ENCODE measurements at places on chromosomes 7 and 10.

- no peak for DNase-seq
- H3K4me1 ChIP-seq: no peaks in the 10 kb centered on the region
- H3K27me3 ChIP-seq: no peaks in the 10 kb centered on the region
- no peak overlapping the region for H3K4me3 ChIP-seq
- H3K27ac ChIP-seq: no peak overlapping the region
These were observed 160.8 kb downstream of the ZNF438 start for GRCh38 chr10:30870896-30871295.

DNA sequence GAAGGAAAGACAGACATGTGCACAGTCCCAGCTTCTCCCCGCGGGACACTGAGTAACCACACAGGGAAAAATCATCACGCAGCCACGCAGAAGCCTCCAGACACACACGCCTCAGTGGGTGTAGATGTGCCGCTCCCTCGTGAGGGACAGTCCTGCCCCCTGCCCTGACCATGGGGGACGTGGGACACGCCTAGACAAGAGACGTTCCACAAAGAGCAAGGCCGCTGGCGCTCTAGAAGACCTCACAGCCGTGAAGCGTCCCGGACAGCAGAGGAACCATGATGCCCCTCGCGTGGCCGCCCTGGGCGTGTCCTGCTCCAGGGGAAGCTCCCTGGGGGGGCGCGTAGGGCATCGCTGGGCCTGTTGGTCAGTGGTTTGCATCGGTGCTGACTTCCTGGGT is 210.8 kb downstream of the DNAJB6 start:
- no peaks in the 10 kb centered on the region for H3K27me3 ChIP-seq
- H3K4me3 ChIP-seq: no peak overlapping the region
- DNase-seq: no peak

DNA sequence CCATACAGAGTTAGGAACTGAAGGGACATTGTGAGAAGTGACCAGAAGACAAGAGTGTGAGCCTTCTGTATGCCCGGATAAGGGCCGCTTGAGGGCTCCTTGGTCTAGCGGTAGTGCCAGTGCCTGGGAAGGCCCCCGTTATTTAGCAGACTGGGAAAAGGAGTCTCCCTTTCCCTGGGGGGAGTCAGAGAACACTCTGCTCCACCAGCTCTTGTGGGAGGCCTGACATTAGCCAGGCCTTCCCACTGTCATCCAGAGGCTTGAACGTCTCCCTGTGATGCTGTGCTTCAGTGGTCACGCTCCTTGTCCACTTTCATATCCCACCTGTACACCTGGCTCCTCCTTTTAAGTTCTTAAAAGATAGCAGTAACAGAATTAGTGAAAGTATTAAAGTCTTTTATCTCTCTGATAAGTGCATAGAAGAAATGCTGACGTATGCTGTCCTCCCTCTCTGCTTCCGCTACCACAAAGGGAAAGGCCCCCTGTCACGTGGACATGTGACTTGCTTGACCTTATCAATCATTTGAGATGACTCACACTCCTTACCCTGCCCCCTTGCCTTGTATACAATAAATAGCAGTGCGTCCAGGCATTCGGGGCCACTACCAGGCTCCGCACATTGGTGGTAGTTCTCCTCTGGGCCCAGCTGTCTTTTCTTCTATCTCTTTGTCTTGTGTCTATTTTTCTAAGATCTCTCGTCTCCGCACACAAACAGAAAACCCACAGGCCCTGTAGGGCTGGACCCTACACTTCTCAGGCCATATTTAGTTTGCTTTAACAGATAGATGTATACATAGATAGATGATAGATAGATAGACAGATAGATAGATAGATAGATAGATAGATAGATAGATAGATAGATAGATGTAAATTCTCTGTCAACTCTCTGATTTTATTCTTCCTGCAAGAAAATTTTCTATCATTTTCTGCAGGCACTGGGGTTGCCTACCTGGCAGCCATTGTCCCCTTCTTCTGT is 131.5 kb upstream of the JCAD start:
- no peaks in the 10 kb centered on the region for H3K36me3 ChIP-seq
- no peaks in the 10 kb centered on the region for H3K27me3 ChIP-seq
- no peaks in the 10 kb centered on the region for H3K4me1 ChIP-seq

- DNase-seq: no peak
- H3K27ac ChIP-seq: no peak overlapping the region
- H3K4me3 ChIP-seq: no peak overlapping the region
These were observed 48.7 kb downstream of the SIRT1 start for GRCh38 chr10:67933199-67933598.

DNA sequence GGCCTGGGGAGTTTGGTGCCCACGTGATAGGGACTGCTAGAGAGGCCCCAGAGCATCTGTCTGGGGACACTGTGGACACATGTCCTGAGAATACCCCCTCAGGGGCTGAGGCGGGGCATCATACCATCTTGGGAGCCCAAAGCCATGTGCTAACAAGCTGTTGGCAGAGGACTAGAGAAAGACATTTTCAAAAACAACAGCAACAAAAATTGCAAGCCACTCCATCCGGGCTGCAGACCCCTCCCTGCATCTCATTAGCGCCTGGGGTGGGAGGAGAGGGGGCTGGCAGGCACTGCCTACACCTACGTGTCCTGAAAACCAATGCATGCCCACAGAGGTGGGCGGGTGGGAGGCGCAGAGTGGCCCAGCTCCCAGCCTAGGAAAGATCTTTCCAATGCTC is 507.4 kb upstream of the PODXL start:
- H3K4me3 ChIP-seq: no peak overlapping the region
- 0 out of 2 replicates have a peak, but pooled peaks cover 1% of the 10 kb centered on the region for H3K4me1 ChIP-seq
- H3K36me3 ChIP-seq: no peaks in the 10 kb centered on the region
- H3K27me3 ChIP-seq: no peaks in the 10 kb centered on the region
- no peak overlapping the region for H3K27ac ChIP-seq

- peaks cover 5% of the 10 kb centered on the region for H3K4me1 ChIP-seq
- no peak overlapping the region for H3K27ac ChIP-seq
- H3K36me3 ChIP-seq: 0 out of 2 replicates have a peak, but pooled peaks cover 9% of the 10 kb centered on the region
- H3K27me3 ChIP-seq: no peaks in the 10 kb centered on the region
- no peak for DNase-seq
- no peak overlapping the region for H3K4me3 ChIP-seq
These were observed 33.5 kb downstream of the WDR86 start for GRCh38 chr7:151376218-151376902.

GRCh38 chr10:122062831-122063674 is 74.1 kb downstream of the TACC2 start:
- H3K4me3 ChIP-seq: no peak overlapping the region
- no peak for DNase-seq
- no peak overlapping the region for H3K27ac ChIP-seq
- no peaks in the 10 kb centered on the region for H3K36me3 ChIP-seq

DNA sequence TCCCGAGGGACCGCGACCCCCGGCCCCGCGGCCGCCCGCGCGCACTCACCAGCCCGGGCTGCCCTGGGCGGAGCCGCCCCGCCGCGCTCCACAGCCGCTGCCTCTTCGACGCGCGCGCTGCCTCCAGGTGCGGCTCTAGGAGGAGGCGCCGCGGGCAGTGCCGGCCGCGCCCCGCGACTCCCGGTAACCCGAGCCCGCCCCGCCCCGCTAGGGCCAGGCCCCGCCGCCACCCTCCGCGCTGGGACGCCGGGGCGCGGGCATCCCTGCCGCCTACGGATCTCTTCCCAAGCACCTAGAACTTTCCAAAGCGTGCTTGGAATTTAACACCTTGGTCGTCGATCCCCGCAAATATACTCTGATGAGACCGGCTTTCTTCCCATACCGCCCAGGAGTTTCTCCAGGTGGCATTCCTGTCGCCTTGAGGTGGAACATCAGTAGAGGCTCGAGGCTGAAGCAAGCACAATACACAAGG is at the start of gene SLC26A5:
TSS of gene SLC26A5 (minus strand) at position 159 of the 472 bp plus-strand sequence. CDS start 24,693 bp downstream, outside the sequence.
- H3K27me3 ChIP-seq: peaks cover 4% of the 10 kb centered on the region
- no peak within 1 kb of the TSS for H3K27ac ChIP-seq
- no peaks in the 10 kb centered on the region for H3K36me3 ChIP-seq
- peak within 1 kb of the TSS; percentile 25 for H3K4me3 ChIP-seq

GRCh38 chr7:27179503-27180430 is 5.3 kb downstream of the HOXA11 start:
- no peak overlapping the region for H3K4me3 ChIP-seq
- peaks cover 1% of the 10 kb centered on the region for H3K4me1 ChIP-seq
- no peaks in the 10 kb centered on the region for H3K36me3 ChIP-seq
- peaks cover 97% of the 10 kb centered on the region for H3K27me3 ChIP-seq
- H3K27ac ChIP-seq: no peak overlapping the region

DNA sequence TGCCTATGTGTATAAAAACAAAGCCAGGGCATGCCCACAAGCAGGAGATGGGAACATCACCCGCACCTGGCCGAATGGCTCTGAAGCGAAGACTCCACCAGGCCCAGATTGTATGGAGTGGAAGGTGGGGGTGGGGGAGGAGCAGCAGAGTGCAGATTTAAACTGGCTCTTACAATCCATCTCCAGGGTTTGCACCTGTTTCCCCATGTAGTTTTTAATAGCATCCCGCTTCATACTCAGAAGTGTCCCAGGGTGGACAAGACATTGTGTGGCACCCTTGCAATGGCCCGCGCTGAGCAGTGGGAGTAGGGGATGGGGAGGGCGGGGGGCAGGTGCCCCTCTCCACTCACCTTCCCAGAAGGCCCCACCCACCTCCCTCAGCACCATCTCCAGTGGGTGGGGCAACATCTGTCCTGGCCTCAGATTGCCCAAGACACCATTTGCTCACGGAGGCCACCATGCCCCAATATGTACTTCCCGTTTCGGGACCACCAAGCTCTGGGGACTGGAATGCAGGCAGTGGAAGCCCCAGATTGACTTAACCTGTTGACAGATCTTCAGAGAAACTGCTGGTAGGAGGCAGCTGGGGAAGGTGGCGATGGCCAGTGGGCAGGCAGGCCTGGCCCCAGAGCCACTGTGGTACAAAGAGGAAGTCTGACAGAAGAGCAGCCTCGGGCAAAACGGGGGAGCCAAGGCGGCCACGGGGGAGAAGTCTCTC is 23.0 kb downstream of the VSIR start:
- peaks cover 4% of the 10 kb centered on the region for H3K4me1 ChIP-seq
- H3K27me3 ChIP-seq: no peaks in the 10 kb centered on the region
- no peak overlapping the region for H3K4me3 ChIP-seq
- H3K27ac ChIP-seq: no peak overlapping the region
- H3K36me3 ChIP-seq: no peaks in the 10 kb centered on the region

GRCh38 chr10:92239600-92240288 is 51.1 kb downstream of the CPEB3 start:
- peaks cover 17% of the 10 kb centered on the region for H3K27me3 ChIP-seq
- H3K36me3 ChIP-seq: no peaks in the 10 kb centered on the region
- DNase-seq: no peak

DNA sequence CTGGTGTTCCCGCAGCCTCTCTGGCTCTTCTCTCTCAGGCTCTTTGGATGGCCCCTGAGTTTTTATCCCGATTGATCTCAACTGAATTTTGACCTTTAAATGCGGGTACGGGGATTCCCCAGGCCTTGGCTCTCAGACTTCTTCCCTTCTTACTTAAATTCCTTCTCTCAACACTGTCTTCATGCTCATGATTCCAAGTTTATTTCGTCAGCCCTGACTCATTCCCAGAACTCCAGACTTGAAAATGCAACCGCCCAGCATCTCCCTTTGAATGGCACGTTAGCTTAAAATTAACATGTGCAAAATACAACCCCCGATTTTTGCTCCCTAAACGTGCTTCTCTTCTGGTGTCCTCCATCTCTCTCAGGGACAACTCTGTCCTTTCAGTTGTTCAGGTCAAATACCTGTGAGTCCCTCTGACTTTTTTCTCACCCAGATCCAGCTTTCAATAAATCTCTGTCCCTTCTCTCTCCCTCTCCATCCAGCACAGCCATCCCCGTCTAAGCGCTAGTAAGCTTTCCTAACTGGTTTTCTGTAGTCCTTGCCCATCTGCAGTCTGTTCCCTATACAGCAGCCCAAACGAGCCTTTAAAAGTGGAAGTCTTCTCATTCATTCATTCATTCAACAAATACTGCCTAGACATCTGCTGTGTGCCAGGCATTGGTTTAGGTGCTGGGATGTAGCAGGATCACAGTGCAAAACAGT is 7.1 kb downstream of the HECW1 start:
- no peaks in the 10 kb centered on the region for H3K27me3 ChIP-seq
- DNase-seq: no peak
- no peaks in the 10 kb centered on the region for H3K36me3 ChIP-seq
- H3K4me1 ChIP-seq: peaks cover 5% of the 10 kb centered on the region
- H3K27ac ChIP-seq: no peak overlapping the region
- no peak overlapping the region for H3K4me3 ChIP-seq

DNA sequence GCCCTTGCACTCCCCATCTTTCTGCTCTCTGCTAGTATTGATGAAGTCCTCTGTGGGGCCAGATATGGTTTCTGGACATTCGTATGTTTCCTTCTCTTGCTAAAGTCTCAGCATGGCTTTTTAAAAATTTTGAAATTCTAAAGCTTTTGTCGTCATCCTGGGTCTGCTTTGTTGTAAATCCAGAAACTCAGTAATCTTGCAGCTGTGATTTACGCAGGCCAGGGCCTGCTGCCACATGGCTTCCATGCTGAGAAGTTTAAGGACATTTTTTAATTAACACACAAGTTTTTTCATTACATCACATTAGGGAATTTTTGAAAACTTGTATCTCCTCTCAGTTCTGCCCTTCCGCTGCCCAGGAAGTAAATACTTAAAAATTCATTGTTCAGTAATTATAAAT is 686.1 kb upstream of the IGFBP3 start:
- no peaks in the 10 kb centered on the region for H3K36me3 ChIP-seq
- no peaks in the 10 kb centered on the region for H3K4me1 ChIP-seq
- no peak for DNase-seq
- no peak overlapping the region for H3K27ac ChIP-seq
- H3K4me3 ChIP-seq: no peak overlapping the region

DNA sequence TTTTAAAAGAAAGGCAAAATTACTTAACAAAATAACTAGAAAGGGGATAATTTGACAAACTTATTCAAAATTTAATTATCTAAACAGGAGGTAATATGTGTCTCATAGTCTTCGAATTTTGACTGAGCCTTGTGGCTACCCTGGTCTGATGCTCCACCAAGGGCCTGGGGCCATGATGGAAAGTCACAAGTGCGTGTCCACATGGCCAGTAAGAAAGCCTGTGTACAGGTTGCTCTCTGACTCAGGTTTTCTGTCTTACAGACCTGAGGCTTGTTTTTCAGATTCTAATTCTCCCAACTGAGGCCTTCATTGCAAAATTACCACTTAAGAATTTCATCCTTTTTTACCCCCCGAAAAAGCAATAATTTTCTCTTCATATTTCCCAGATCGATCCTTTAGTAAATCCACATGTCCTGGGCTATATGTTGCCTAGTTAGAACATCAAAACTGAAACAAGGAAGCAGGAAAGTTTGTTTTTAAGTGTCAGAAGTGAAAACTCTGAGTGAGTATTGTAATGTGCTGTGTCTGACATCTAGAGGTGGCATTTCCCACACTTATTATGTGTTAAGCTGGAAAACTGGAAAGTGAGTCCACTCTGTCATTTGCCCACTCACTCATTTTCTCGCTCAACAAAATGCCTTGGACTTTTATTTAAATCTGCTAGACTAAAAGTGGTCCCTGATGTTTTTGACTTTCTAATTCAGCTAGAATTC is 10.0 kb downstream of the CYP3A43 start:
- no peaks in the 10 kb centered on the region for H3K36me3 ChIP-seq
- no peaks in the 10 kb centered on the region for H3K27me3 ChIP-seq
- DNase-seq: no peak
- no peaks in the 10 kb centered on the region for H3K4me1 ChIP-seq
- H3K4me3 ChIP-seq: no peak overlapping the region

GRCh38 chr10:26365681-26366358 is 72.3 kb upstream of the APBB1IP start:
- H3K27ac ChIP-seq: no peak overlapping the region
- H3K27me3 ChIP-seq: no peaks in the 10 kb centered on the region
- H3K4me3 ChIP-seq: no peak overlapping the region
- no peaks in the 10 kb centered on the region for H3K4me1 ChIP-seq

Measured in iPS DF 6.9 (cell line).